ENCODE measurements at places on chromosomes 2 and 18.
A peak's percentile ranks its signal among the peaks of the same experiment; 100 is the strongest.

- no peak for DNase-seq
Measured at GRCh38 chr18:49514577-49514976, 27.5 kb upstream of the C18orf32 start.

GRCh38 chr2:140178234-140178633 lies 1398.0 kb upstream of the NXPH2 start:
- DNase-seq: no peak

DNA sequence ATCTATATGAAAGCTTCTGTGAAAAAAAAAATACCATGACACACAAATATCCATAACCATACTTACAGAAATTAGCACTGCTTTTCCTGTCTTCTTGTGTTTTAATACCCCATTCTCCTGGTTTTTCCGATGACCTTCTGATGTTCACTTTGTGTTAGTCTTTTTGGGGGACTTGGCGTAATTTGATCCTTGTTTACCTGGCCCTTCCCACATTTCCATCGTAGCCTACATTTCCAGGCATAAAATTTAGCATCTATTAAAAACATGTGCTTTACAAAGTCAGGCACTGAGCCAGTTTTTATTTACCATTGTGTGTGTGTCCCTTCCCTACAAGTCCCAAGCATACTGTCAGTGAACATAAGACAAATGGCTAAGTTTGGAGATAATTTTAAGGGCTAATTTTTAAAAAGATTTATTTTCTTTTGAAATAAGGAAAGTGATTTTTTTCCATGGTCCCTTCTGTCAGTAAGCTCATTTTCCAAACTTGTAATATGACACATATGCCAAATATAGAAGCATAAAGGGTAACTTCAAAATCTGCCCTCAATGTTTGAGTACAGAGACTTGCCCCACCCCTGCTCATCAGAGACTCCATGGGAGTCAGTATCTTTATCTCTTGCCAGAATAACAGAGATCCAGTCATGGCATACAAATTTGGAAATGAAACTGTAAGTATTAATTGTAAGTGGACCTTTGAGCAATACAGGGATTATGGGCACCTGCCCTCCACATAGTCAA lies 27.3 kb downstream of the SESTD1 start:
- no peak for DNase-seq

GRCh38 chr2:180006231-180006630 lies 866 bp downstream of the CWC22 start:
- DNase-seq: no peak

DNA sequence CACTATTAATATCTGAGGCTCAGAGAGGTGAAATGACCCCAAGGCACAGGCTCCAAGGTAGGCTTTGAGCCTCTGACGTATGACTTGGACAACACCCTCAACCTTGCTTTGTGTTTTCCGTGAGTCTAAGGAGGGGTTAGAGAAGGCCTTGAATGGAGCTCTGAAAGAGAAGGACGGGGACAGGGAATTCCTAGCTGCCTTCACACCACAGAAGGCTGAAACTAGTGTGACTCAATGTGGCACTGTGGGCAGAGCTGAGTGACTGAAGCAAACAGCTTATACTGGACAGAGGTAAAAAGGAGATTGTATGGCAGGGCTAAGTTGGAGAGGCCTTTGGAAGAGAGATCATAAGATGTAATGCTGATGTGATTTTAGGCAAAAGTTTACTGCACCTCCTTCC lies 3.5 kb upstream of the NCK2 start:
- DNase-seq: peak; percentile 38
